Temporal lobe (tissue), 4 donors: ENCODE measurements at places on chromosomes 6 and 20. TPM values are rescaled to one million over a fixed set of nuclear protein-coding genes. Genes with fewer than 3 reads are reported as not detected.

The BNIP5 gene
- total RNA-seq = 0.25 TPM

The VSX1 gene
- under 0.01 TPM for total RNA-seq

The EPPIN gene
- total RNA-seq = not detected

The SNAP91 gene
- 86.1 TPM for total RNA-seq

The CST7 gene
- total RNA-seq = 0.25 TPM

The STMND1 gene
- total RNA-seq = 0.25 TPM

The STK4 gene
- 27.0 TPM for total RNA-seq

The TGIF2 gene
- 4.2 TPM for total RNA-seq

The LST1 gene
- 0.74 TPM for total RNA-seq

The CRNKL1 gene
- 53.6 TPM for total RNA-seq

The SLC2A10 gene
- total RNA-seq = 5.4 TPM

The APOM gene
- total RNA-seq = 0.98 TPM

The DPM1 gene
- 31.7 TPM for total RNA-seq

The CFB gene
- 0.49 TPM for total RNA-seq

The WFDC10B gene
- total RNA-seq = not detected

The MICAL1 gene
- total RNA-seq = 29.7 TPM

The RNF144B gene
- 2.0 TPM for total RNA-seq

The CYB5R4 gene
- 11.8 TPM for total RNA-seq
